ENCODE measurements at places on chromosomes 3 and 15. TPM values are rescaled to one million over a fixed set of nuclear protein-coding genes. Genes with fewer than 3 reads are reported as not detected.

The FSIP1 gene
- total RNA-seq, result 15.4 TPM

The RLBP1 gene
- not detected for total RNA-seq

The SUSD5 gene
- 16.1 TPM for total RNA-seq

The TPRG1 gene
- 0.97 TPM for total RNA-seq

The AHSG gene
- total RNA-seq, result not detected

The HESX1 gene
- not detected for total RNA-seq

The DAZL gene
- under 0.01 TPM for total RNA-seq
